Glomerular endothelial cell (primary cell): ENCODE measurements at places on chromosomes 7 and 10. TPM values are rescaled to one million over a fixed set of nuclear protein-coding genes. Genes with fewer than 3 reads are reported as not detected.

The OPN1SW gene
- not detected in 2 replicates for total RNA-seq

The POU6F2 gene
- total RNA-seq: not detected in 2 replicates

The FHIP2A gene
- total RNA-seq: 20.5 and 32.8 TPM in 2 replicates

The HTRA1 gene
- 210 and 307 TPM in 2 replicates for total RNA-seq

The DNAJC12 gene
- total RNA-seq: 1.9 and 2.0 TPM in 2 replicates

The MRM2 gene
- 13.1 and 20.9 TPM in 2 replicates for total RNA-seq

DNA sequence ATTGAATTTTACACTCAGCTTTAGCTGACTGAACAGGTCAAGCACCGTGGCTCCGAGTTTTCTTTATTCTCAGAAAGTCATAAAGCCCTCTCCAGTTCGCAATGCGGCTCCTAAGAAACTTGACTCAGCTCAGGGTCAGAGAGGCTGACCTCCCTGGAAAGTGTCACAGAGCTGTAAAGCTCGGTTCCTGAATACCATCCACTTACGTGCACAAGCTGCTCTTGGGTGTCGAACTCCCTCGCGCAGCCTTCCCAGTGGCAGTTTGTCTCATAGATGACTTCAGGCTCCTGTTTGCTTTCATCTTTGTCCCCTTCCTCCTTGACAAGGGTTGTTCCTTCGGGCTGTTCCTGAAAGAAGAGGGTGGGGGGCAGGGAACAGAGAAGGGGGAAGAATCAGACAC is 213.7 kb downstream of the GLI3 start:
- no peak for DNase-seq

DNA sequence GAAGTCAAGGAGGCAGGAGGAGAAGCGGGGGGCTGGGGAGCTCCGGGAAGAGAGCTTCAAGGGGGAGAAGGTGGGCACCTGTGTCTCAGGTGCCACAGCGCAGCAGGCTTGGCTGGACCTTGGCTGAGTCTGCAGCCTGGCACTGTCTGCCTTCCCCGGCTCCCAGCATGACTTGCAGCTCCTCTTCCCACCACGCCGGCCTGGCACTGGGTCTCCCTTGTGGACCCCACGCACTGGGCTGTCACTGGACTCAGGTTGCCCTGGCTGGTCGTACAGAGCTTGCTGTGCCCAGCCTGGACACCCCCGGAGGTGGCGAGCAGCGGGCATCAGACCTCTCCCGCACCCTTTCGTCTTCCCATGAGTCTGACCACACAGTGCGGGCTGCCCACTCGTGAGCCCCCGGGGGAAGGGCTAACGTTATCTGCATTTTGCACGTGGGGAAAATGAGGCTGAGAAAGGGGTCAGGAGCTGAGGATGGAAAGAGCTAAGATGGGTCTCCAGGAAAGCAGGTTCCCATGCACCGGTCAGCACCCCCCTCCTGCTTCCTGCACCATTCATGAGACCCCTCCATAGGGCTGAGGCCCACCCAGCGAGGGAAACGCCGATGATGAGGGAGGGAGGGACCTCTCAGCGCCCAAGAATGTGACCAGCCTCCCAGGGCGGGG is 40.3 kb upstream of the PSMG3 start:
- DNase-seq: no peak

- DNase-seq: no peak
Measured at GRCh38 chr7:22675917-22676343, 51.1 kb upstream of the IL6 start.

DNA sequence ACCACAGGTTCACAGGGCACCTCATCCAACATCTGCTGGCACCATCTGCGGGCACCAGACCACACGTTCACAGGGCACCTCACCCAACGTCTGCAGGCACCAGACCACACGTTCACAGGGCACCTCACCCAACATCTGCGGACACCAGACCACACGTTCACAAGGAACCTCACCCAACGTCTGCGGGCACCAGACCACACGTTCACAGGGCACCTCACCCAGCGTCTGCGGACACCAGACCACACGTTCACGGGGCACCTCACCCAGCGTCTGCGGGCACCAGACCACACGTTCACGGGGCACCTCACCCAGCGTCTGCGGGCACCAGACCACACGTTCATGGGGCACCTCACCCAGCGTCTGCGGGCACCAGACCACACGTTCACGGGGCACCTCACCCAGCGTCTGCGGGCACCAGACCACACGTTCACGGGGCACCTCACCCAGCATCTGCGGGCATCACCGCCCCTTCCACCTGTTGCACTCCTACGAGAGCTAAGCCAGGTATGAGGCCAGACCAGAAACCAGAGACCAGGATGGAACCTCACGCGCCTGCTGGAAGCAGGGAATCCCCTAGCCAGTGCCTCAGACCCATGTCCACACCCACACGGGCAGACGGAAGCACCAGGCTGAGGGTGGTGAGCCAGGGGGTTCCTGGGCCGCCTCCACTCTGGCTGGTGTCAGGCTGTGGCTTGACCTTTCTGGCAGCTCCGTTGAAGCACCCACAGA is 182.8 kb downstream of the MAD1L1 start:
- DNase-seq: no peak

GRCh38 chr10:49609006-49609282 is 1.2 kb upstream of the SLC18A3 start:
- DNase-seq: no peak
